ENCODE measurements at places on chromosomes 2 and 18.

- no peak for DNase-seq
Measured at GRCh38 chr2:128359841-128360240, 41.2 kb upstream of the HS6ST1 start.

DNA sequence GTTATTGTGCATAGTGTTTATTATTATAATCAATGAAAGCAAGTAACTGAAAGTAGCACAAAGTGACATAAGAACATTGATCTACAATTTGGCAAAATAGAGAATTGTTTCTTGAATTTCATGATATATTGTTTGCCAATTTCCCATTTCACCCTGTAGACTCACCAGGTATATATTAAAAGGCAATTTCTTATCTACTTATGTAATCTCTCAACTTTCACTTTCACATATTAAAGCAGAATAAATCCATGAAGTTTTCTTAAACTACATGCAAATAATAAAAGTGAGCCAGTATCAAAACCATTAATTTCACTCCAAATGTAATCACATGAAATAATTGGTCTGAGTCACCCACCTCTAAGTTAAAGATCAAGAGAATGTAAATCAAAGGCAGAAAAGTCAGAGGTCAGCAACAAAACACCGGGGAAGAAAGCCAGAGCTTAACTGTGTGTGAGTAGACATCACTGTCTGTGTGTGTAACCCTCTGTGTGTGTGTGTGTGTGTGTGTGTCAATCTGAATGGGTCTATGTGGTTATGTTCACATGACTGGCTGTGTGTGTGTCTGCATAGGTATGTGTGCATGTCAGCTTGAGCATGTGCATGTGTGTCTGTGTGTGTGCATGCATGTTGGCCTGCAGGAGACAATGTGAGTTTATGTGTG is 44.1 kb downstream of the ZNF385B start:
- no peak for DNase-seq

- no peak for DNase-seq
Measured at GRCh38 chr2:231393149-231394131, 2.1 kb upstream of the B3GNT7 start.

GRCh38 chr2:21438949-21439348 is 315.2 kb downstream of the TDRD15 start:
- DNase-seq: no peak

GRCh38 chr2:73006969-73007710 is 64.4 kb downstream of the SFXN5 start:
- DNase-seq: no peak

- DNase-seq: no peak
Measured at GRCh38 chr2:15771124-15771523, 169.2 kb upstream of the MYCN start.

DNA sequence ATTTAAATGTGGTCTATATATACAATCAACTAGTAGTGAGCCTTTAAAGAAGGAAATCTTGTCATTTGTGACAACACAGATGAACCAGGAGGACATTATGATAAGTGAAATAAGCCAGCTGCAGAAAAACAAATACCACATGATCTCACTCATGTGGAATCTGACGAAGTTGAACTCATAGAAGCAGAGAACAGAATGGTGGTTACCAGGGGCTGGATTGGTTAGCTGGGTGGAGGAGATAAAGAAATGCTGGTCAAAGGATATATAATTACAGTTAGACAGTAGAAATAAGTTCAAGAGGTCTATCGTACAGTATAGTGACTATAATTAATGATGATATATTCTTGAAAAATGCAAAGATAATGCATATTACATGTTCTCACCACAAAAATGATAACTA is 267.9 kb downstream of the FBXO15 start:
- no peak for DNase-seq

- no peak for DNase-seq
Measured at GRCh38 chr2:10039658-10040410, 3.5 kb upstream of the KLF11 start.
